ENCODE measurements at places on chromosomes 7 and 10. TPM values are rescaled to one million over a fixed set of nuclear protein-coding genes. Genes with fewer than 3 reads are reported as not detected.
A peak's percentile ranks its signal among the peaks of the same experiment; 100 is the strongest.

DNA sequence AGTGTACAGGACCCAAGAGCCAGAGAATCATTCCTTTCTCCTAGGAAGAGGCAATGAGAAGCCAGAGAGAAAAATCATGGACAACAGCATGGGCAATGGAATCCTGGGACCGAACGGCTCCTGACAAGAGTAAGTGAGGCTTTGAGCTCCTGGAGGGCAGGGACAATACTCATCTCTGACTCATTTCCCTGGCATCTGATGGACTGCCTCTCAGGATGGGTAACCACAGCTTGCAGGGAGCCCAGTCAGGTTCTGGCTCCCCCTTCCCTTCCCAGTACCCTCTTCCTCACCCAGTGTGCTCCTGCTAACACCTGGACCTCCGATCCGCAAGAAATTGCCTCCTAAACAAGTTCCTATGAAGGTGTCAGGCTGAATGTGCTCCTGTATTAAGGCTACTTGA is 51.2 kb upstream of the SORCS3 start:
- H3K27ac ChIP-seq: no peak overlapping the region
- H3K36me3 ChIP-seq: no peaks in the 10 kb centered on the region
- H3K4me1 ChIP-seq: no peaks in the 10 kb centered on the region
- no peak for DNase-seq
- H3K27me3 ChIP-seq: no peaks in the 10 kb centered on the region

DNA sequence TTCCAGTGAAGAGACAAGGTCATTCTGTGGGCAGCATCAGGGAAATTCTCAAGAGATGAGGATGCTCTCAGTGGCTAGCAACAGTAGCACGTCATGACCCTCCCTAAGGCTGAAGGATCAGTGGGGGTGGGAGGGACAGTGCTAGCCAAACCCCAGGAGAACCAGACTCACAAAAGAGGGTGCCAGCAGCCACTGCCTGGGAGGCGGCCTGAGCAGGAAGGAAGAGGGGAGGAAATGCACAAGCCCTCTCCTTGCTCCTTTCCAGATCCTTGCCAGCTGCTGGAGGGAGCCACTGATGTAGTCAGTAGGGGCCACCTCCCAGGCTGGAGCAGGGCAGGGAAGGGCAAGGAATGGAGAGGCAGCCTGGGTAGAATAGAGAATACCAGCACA is 302.7 kb downstream of the RPS24 start:
- no peak for DNase-seq
- H3K4me3 ChIP-seq: no peak overlapping the region
- H3K4me1 ChIP-seq: no peaks in the 10 kb centered on the region
- H3K27ac ChIP-seq: no peak overlapping the region

DNA sequence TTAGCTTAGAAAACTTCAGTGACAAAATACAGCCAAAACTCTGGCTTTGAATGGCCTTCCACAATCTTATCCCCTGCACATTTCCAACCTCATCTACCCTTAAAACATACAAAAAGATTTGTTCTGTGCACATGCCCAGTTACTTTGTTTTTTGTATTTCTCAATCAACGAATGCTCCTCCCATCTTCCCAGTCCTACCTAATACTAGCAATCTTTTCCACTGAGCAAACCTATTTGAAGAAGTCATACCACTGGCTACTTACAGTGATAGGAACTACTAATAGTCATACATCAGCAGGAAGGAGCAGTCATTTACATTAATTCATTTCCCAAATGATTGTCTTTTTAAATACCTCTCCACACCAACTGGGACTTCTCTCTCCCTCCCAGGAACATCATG is 2.5 kb downstream of the USP54 start:
- no peaks in the 10 kb centered on the region for H3K27me3 ChIP-seq
- peaks cover 64% of the 10 kb centered on the region for H3K4me1 ChIP-seq
- no peak for DNase-seq
- no peak overlapping the region for H3K4me3 ChIP-seq
- peak overlapping the region; percentile 82 for H3K27ac ChIP-seq
- H3K36me3 ChIP-seq: no peaks in the 10 kb centered on the region

- H3K27ac ChIP-seq: no peak overlapping the region
- H3K36me3 ChIP-seq: no peaks in the 10 kb centered on the region
- H3K4me1 ChIP-seq: no peaks in the 10 kb centered on the region
- no peak for DNase-seq
- H3K4me3 ChIP-seq: no peak overlapping the region
- H3K27me3 ChIP-seq: no peaks in the 10 kb centered on the region
Measured at GRCh38 chr10:71582019-71582418, 137.6 kb downstream of the C10orf105 start.

Gene PUS7
- 8.1 TPM for total RNA-seq

GRCh38 chr7:47806701-47807103 is 141.6 kb downstream of the PKD1L1 start:
- no peaks in the 10 kb centered on the region for H3K27me3 ChIP-seq
- peak overlapping the region; percentile 33 for H3K4me3 ChIP-seq
- peaks cover 21% of the 10 kb centered on the region for H3K4me1 ChIP-seq
- H3K36me3 ChIP-seq: no peaks in the 10 kb centered on the region

Gene RBP4
- 11.5 TPM for total RNA-seq

- H3K27me3 ChIP-seq: no peaks in the 10 kb centered on the region
- DNase-seq: peak; percentile 64
- H3K36me3 ChIP-seq: no peaks in the 10 kb centered on the region
- H3K27ac ChIP-seq: no peak overlapping the region
- H3K4me3 ChIP-seq: no peak overlapping the region
Measured at GRCh38 chr10:114278140-114278883, 39.3 kb downstream of the VWA2 start.

Gene CDC14C
- total RNA-seq: not detected

DNA sequence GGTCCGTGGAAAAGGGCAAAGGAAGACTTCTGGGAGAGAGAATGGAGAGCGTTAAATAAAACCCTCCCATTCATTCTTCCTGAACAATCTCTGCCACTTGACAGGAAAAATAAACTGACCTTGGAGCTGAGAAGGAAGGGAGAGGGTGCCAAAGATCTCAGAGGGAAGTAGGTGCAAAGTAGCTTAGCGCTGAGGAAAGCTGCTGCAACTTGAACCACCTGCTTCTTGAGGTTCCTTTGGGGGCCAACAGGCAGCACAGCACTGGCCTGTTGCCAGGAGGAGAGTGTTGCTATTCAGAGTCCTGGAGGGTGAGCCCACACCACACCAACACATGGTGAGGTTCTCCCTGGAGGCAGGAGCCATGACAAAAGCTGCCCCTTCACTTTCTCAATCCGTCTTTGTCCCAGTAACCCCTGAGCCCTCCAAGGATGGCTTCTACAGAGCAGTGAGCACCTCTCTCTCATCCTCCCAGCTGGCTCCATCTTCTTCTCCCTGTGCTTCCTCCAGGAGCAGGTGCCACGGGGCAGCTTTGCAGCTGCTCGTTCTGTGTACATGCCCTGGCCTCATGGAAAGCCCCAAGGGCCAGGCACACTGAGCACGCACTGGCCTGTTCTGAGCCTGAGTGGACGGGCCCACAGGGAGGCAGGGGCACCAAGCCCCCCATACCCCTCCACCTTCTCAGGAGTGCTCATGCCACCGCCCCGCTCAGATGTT is 101.3 kb downstream of the STRA8 start:
- H3K4me1 ChIP-seq: no peaks in the 10 kb centered on the region
- no peak overlapping the region for H3K4me3 ChIP-seq

DNA sequence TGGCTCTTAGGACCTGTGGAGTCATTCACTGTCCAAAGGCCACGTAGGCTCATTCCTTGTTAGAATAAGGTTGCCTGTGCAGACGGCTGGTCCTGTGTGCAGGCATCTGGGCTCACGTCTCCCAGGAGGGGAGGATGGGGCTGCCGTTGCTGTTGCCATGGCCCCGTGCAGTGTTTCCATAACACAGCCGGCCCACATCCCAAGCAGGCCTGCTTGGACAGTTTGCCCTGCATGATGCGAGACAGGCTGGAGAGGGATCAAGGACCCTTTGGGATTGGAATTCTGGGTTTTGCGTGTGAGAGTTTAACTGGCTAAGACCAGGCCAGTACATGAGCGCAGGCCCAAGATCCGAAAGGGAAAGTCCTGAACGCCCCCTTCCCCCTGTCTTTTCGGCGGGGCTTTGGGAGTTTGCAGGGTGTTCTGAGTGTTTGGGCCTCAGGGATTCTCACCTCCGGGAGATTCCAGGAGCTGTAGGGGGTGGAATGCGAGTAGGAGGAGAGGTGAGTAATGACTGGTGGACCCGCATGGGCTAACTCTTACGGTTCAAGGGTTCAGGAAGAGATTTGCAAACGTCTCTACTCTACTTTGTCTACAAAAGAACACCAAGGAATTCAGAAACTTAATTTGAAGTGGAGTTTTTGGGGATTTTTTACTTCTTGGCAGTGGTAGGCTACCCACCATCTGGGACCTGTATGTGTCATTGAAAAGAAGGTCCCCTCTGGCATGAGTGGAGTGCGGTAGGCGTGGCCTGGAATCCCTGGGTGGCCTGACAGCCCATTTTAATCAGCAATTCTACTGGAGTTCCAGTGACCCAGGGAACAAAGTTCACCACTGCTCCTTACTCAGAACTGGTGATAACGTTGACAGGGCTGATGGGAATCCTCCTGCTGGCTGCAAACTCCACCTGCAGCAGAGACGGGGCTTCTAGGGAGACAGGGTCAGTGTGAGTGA is 125.4 kb downstream of the ITIH5 start:
- H3K4me3 ChIP-seq: no peak overlapping the region
- no peak overlapping the region for H3K27ac ChIP-seq
- no peaks in the 10 kb centered on the region for H3K36me3 ChIP-seq
- H3K27me3 ChIP-seq: no peaks in the 10 kb centered on the region
- no peaks in the 10 kb centered on the region for H3K4me1 ChIP-seq

- no peak overlapping the region for H3K27ac ChIP-seq
- H3K36me3 ChIP-seq: no peaks in the 10 kb centered on the region
- DNase-seq: no peak
- H3K4me1 ChIP-seq: no peaks in the 10 kb centered on the region
- H3K4me3 ChIP-seq: no peak overlapping the region
- no peaks in the 10 kb centered on the region for H3K27me3 ChIP-seq
Measured at GRCh38 chr10:64503429-64503828, 982.2 kb downstream of the REEP3 start.

GRCh38 chr7:28354601-28355402 is 57.5 kb upstream of the CREB5 start:
- H3K36me3 ChIP-seq: no peaks in the 10 kb centered on the region
- H3K27me3 ChIP-seq: no peaks in the 10 kb centered on the region
- no peak overlapping the region for H3K4me3 ChIP-seq

GRCh38 chr7:18521945-18522566 is 26.5 kb downstream of the HDAC9 start:
- no peak overlapping the region for H3K4me3 ChIP-seq
- no peaks in the 10 kb centered on the region for H3K36me3 ChIP-seq
- no peaks in the 10 kb centered on the region for H3K4me1 ChIP-seq
- H3K27ac ChIP-seq: no peak overlapping the region
- H3K27me3 ChIP-seq: no peaks in the 10 kb centered on the region
- no peak for DNase-seq

GRCh38 chr10:48442090-48442808 is 135.8 kb downstream of the MAPK8 start:
- no peak overlapping the region for H3K4me3 ChIP-seq
- no peaks in the 10 kb centered on the region for H3K27me3 ChIP-seq
- DNase-seq: peak; percentile 53
- H3K36me3 ChIP-seq: no peaks in the 10 kb centered on the region
- H3K27ac ChIP-seq: no peak overlapping the region
- H3K4me1 ChIP-seq: no peaks in the 10 kb centered on the region

DNA sequence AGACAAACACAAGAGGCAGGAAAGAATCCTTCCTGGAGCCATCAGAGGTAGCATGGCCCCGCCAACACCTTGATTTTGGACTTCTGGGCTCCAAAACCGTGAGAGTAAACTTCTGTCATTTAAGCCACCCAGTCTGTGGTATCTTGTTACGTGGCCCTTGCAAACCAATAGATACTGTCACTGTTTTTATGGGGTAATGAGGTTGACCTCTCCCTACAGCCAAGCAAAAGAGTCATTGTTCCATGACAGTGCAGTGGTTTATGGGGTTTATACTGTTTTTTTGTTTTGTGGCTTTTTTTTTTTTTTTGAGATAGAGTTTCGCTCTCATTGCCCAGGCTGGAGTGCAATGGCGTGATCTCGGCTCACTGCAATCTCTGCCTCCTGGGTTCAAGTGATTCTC is 32.8 kb downstream of the KIAA1549 start:
- H3K4me1 ChIP-seq: no peaks in the 10 kb centered on the region
- no peaks in the 10 kb centered on the region for H3K27me3 ChIP-seq
- H3K4me3 ChIP-seq: no peak overlapping the region
- H3K27ac ChIP-seq: no peak overlapping the region
- DNase-seq: no peak

Gene CPA2
- not detected for total RNA-seq

Gene KEL
- not detected for total RNA-seq

- no peaks in the 10 kb centered on the region for H3K27me3 ChIP-seq
- H3K4me3 ChIP-seq: no peak overlapping the region
- no peaks in the 10 kb centered on the region for H3K4me1 ChIP-seq
- H3K36me3 ChIP-seq: no peaks in the 10 kb centered on the region
Measured at GRCh38 chr7:29288181-29289091, 93.9 kb downstream of the CHN2 start.

- DNase-seq: peak; percentile 80
- H3K36me3 ChIP-seq: no peaks in the 10 kb centered on the region
- H3K4me1 ChIP-seq: peaks cover 13% of the 10 kb centered on the region
- H3K27ac ChIP-seq: peak overlapping the region; percentile 81
- H3K4me3 ChIP-seq: peak overlapping the region; percentile 52
- no peaks in the 10 kb centered on the region for H3K27me3 ChIP-seq
Measured at GRCh38 chr10:71888623-71889387, 37.8 kb upstream of the PSAP start.

Data from upper lobe of left lung (tissue), 6 donors.